Cerebellum (tissue), 4 donors: ENCODE measurements at places on chromosomes 11 and 22. TPM values are rescaled to one million over a fixed set of nuclear protein-coding genes. Genes with fewer than 3 reads are reported as not detected.

Gene CYB5R2
- 2.5 TPM for total RNA-seq

Gene SAA4
- total RNA-seq = not detected

Gene ZFTA
- 37.2 TPM for total RNA-seq

Gene SLC6A5
- total RNA-seq = 10.9 TPM

Gene GGTLC3
- total RNA-seq = not detected

Gene RAB38
- total RNA-seq = 2.2 TPM

Gene ANO1
- total RNA-seq = 8.4 TPM

Gene IGLL5
- not detected for total RNA-seq

Gene RTN4RL2
- 1.2 TPM for total RNA-seq

Gene GGT5
- total RNA-seq = 2.3 TPM

Gene OR5L2
- total RNA-seq = not detected

Gene LMNTD2
- total RNA-seq = not detected

Gene NFAM1
- total RNA-seq = 0.54 TPM

Gene ACR
- not detected for total RNA-seq

Gene TIRAP
- 5.0 TPM for total RNA-seq

Gene POTEH
- total RNA-seq = not detected

Gene MMP13
- total RNA-seq = 0.18 TPM

Gene MAJIN
- total RNA-seq = not detected

Gene OR56B1
- not detected for total RNA-seq

Gene TIMP3
- 26.7 TPM for total RNA-seq

Gene FXYD6
- 93.6 TPM for total RNA-seq

Gene GGTLC2
- not detected for total RNA-seq

Gene LRRC74B
- total RNA-seq = not detected

Gene OVOL1
- 0.73 TPM for total RNA-seq

Gene MUC6
- under 0.01 TPM for total RNA-seq

Gene CSNK2A3
- 6.2 TPM for total RNA-seq

Gene TMPRSS4
- total RNA-seq = not detected

Gene WEE1
- total RNA-seq = 34.5 TPM

Gene UCP3
- total RNA-seq = 3.5 TPM
